ENCODE measurements at places on chromosomes 7 and 10.

GRCh38 chr10:4649886-4650508 lies 176.0 kb upstream of the AKR1E2 start:
- peak; percentile 37 for DNase-seq

GRCh38 chr10:71241830-71242621 lies 29.7 kb downstream of the UNC5B start:
- peak; percentile 34 for DNase-seq

GRCh38 chr10:34723750-34724149 lies 91.3 kb downstream of the PARD3 start:
- peak; percentile 79 for DNase-seq

DNA sequence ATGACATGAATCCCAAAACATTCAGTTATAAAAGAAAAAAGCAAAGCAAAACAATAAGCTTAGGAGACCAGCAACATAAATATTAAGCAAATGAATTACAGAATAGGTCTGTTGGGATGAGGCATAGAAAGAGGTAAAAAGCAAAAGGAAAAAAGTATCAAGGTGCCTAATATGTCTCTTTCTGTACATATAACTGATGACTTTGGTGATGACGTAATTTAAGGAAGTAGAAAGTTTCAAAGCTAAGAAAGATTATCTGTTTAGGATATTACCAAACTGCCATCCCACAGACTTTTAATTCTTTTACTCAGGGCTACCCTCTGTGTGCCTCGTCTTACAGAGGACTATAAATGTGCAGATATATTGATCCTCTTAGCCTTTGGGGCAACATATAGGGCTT lies 1066.5 kb downstream of the SORCS3 start:
- no peak for DNase-seq

DNA sequence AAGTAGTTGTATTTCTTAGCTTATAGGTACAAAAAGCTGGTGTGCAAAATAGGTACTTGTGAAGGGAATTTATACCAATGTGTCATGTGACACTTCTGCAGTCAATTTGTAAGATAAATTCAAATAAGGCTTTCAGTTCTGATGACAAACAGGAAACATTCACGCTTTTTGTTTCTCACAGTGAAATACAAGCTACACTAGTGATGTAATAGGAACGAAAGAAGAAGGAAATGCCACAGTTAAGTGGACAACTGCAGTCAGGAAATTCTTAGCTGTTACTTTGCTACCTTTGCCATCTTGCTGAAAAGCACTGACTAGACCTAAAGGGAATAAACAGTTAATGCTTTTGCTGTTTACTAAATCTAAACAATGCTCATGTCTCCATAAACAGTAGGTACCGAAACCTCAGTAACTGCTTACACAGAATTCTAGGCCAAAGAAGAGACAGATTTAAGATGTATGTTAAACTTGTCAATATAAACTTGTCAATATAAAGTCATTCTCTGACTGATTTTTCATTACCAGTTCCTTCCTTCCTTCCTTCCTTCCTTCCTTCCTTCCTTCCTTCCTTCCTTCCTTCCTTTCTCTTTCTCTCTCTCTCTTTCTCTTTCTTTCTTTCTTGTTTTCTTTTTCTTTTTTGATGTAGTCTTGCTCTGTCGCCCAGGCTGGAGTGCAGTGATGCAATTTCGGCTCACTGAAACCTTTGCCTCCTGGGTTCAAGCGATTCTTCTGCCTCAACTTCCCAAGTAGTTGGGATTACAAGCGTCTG lies 10.1 kb downstream of the OTUD1 start:
- DNase-seq, result peak; percentile 78

DNA sequence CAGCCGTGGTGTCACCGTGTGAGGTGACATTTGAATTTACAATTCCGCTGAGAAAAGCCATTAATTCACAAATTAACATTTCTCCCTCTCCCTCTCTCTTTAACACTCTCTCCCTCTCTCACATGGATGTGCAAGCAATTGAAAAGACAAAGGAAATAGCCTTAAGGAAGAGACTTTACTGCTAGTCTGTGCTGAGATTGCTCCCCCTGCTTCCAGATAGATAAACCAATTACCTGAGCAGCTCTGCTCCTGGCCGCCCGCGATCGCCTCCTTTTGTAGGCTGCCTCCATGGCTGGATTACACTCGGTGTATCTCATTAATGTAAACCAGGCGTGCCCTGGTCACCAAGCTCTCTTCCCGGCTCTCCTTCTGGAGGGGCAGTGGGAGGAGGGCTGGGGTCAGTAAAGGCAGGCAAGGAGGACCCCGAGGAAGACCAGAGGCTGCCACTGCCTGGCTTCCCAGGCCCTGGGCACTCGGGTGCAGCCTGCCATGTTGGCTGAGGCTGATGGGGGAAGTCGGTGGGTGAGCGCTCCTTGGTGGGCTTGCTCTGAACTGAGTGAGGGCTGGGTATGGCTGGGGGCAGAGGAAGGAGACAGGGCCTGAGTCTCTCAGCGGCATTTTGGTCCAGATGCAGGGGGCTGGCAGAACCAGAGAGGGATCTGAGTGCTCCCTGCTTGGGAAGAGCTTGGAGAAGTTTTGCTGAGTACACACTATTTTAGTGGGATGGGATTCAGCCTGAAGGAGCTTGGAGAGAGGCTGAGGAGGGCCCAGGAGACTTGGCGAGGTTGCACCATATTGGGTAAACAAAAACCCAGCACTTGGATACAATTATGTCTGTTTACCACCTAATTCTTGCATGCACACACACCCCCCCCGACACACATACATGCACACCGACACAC lies 42.9 kb downstream of the PAX2 start:
- DNase-seq, result no peak

DNA sequence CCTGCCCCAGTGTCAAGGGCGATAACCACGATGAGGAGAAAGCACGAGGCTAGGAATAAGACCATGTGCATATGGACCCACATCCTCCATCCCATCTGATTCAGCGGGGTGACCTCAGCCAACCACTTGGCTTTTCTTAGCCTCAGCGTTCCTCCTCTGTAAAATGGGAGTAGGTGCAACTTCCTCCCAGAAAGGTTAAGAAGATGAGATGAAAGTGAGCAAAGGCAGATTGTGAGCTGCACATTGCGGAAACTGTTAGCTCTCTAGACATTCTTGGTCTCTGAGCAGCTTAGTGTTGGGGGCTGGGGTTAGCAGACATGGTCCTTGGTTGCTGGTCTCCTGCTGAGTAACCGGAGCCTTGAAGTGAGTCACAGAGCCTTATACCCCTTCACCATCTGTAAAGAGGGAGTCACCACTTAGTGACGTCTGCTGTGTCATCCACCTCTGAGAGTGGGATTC lies 497.3 kb upstream of the GALNT17 start:
- peak; percentile 77 for DNase-seq

DNA sequence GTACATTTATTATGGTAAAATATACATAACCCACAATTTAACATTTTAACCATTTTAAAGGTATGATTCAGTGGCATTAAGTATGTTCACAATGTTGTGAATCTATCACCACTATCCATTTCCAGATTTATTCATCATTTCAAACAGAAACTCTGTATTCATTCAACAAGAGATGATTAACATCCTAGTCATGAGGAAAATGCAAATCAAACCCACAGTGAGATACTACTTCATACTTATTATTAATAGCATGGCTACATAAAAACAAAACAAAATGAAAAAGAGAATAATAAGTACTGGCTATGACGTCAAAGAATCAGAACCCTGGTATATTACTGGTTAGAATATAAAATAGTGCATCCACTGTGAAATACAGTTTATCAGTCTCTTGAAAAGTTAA lies 386.6 kb upstream of the POM121L12 start:
- no peak for DNase-seq

DNA sequence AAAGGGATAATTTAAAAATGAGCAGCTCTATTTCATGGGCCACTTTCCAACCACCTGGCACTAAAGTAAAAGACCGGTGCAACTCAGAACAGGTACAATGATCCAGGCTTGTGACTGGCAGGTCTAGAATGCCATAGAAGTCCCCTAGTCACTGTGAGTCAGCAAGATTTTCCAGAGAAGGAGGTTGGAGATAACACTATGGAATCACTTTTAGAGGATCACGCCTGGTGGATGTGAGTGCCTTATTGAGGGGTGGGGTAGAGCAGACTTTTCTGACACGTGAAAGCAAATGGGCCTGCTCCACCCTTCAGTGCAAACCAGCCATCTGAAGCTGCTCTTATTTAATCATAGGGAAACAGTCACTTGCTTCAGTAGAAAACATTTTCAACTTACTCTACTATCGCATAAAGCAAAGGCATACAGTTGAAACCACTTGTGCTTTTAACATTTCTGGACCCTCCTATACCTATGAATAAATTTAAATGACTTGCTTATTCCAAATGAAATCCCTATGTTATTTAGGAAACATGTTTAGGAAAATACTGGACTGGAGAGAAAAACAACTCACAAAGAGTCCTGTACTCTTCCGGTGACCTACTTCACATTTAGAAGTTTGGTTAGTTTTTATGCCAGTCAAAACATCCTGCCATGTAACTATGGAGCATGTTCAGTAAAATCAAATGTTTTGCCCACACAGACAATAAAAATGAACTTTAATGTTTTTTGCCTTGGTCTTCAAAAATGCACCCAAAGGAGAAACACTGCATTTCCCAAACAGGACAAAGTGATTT lies 21.5 kb upstream of the AKR1C1 start:
- peak; percentile 14 for DNase-seq

DNA sequence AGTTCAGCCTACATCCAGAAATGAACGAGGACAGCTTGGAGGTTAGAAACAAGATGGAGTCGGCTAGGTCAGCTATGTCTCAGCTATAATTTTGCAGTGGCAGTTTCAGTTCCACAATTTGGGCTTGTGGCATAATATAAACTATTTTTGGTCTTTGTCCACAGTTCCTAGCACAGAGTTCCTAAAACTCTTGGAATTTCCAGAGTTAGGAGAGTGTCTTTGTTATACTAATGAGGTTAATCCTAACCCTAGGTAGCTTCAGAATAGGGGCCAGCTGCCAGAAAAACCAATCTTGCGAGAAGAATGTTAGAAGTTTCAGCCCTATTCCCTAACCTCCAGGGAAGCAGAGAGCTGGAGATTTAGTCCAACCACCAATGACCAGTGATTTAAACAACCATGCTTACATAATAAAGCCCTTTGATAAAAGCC lies 131.9 kb downstream of the AKR1D1 start:
- no peak for DNase-seq

DNA sequence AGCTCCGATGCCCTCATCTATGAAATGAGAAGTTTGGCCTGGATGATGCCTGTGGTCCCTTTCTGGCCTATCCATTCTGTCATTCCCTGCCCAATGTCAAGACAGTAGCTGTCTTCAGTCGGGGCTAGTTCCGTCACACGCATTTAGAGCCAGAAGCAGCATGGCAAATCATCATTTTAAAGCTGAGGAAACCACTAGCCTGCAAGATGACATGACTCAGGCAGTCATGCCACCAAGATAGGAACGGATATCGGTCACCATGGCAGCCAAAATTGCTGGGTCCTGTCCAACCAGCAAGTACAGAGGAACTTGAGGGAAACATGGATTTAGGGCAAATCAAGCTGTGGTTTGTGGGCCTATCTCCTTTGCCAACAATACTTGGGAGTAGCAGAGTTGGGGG lies 64.5 kb upstream of the MRLN start:
- no peak for DNase-seq
